NCI-H2081 (cell line): ENCODE measurements at places on chromosomes 6 and 20.
A peak's percentile ranks its signal among the peaks of the same experiment; 100 is the strongest.

DNA sequence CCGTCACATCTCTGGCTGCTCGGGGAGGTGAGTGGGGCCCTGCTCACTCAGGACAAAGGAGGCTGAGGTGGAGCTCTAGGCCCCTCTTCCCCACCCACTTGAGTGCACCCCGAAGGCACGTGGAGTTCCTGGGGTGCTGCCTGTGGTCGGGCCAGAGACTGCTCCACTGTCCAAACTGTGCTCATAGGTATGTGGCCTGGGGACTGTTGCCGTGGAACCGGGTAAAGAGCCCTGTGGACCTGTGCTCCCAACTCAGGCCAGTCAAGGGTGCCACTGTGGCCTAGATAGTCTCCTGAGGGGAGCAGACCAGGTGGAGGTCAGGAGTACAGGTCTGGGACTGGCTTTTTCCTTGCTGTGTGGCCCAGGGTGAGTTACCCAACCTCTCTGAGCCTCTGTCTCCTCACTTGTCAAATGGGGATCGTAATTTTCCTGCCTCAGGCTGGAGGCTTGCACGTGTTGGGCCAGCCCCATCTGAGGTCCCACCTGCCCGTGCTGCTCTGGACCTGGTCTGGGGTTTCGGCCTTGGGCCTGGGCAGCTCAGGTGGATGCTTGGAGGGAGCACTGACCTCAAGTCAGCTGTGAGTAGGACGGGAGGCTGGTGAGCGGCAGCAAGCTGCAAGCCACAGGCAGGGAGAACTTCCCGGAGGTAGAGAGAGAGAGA lies 12.4 kb upstream of the NPBWR2 start:
- DNase-seq, result no peak

- no peak for DNase-seq
Measured at GRCh38 chr6:81331526-81331925, 421.0 kb downstream of the TENT5A start.

- no peak for DNase-seq
Measured at GRCh38 chr6:45563844-45564243, 186.1 kb upstream of the SUPT3H start.

DNA sequence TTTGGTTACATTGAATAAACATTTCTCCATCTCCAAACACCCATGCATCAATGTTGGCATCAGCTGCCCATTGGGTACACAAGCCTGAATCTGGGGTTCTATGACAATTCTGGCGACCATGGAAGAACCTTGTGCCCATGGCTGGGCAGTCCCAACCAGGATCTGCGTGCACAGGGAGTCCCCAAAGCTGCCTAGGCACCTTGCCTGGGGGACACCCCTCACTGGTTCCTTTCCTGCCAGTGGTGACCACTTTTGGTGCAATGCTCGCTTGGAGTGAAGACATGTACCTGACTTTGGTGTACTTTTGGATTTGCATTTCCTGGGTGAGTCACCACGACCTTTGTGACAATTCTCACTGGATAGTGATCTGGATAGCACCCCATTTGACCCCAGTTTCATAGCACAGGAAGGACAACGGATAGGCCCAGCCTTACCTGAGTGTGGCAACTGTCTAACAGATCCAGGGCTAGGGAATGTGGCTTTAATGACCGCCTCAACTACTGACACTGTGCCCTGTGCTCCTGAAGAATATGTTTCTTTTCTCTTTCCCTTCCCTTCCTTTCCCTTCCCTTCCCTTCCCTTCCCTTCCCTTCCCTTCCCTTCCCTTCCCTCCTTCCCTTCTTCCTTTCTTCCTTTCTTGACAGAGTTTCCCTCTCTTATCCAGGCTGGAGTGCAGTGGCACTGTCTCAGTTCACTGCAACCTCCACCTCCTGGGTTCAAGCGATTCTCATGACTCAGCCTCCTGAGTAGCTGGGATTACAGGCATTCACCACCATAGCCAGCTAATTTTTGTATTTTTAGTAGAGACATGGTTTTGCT lies 7.1 kb downstream of the SPINT3 start:
- DNase-seq, result no peak

DNA sequence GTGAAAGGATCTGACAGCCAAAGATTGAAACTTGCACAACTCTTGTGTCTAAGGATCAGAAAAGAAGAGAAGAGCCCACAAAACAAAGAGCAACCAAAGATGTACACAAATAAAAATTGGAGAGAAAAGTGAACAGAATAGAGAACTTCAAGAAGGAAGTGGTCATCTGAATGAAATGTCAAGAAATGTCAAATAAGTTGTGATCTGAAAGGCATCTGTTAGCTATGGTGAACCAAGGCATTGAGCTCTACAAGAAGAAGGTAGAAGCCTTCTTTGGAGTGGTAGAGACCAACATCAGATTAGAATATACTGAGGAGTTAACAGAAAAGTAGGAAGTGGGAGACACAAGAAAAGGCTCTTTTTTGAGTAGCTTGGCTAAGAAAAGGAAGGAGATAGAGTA lies 28.5 kb downstream of the IL17F start:
- DNase-seq, result no peak

DNA sequence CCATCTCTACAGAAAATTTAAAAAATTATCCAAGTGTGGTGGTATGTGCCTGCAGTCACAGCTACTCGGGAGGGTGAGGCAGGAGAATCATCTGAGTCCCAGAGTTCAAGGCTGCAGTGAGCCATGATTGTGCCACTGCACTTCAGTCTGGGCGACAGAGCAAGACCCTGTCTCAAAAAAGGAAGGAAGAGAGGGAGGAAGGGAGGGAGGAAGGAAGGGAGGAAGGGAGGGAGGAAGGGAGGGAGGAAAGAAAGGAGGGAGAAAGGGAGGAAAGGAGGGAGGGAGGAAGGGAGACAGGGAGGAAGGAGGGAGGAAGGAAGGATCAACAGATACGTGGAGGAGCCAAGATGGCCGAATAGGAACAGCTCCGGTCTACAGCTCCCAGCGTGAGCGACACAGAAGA lies 90.1 kb downstream of the ZNF217 start:
- no peak for DNase-seq

DNA sequence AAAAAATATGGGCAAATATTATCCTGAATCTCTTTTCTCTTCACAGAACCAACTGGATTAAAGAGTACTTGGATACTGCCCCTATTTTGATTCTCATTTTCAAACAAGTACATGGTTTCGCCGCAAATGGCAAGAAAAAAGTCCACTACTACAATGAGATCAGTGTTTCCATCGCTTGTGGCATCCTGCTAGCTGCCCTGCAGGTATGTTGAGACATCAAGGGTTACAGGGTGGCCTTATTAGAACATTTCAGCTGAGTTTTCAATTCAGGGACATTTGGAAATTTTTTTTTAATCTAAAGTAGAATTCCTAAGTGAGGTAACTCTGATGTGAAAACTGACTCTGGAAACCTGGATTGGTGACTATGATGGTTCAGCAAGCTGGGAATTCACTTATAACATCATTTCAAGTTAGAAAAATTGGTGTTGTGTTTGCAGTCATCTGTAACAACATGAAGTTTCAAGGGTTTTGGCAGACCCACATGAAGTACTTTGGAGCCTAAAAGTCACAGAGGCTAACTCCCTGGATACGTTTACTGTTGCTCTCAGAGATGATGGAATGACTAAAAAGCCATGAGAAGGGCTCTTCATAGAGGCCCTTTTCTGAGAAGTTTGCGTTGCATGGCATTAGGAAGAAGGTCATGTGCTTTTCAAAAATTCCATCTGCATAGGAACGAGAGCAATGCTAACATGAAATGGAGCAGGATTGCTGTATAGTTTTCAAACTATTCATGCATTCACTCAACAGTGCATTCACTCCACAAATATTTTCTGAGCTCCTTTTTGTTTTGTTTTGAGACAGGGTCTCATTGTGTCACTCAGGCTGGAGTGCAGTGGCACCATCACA lies 25.5 kb downstream of the IYD start:
- DNase-seq, result no peak

DNA sequence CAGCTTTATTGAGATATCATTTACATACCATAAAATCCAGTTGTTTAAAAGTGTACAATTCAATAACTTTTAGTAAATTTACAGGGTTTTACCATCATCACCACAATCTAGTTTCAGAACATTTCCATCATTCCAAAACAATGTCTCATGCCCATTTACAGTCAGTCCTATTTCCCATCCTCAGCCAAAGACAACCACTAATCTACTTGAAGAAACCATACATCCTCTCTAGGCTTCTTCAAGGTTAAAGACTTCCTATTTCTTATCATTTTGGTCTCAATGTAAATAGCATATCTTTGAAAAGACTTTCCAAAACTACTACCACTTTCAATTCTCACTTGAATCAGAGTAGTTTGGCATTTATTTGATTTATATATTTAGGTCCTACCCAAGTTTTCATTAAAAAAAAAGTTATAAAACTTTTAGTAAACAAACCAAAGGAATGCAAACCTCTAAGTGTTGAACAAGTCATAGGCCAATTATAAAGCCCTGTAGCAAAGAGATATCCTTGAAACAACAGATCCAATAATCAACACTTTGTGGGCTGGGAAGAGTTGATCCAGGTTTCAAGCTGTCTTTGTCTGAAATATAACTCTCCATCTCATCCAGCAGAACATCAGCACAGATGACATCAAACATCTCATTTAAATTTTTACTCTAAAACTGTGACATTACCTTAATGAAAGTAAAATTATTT lies 211.3 kb upstream of the RUNX2 start:
- DNase-seq, result no peak

GRCh38 chr20:32541323-32542258 lies 43.5 kb downstream of the NOL4L start:
- DNase-seq, result peak; percentile 23

GRCh38 chr20:24862606-24863005 lies 86.5 kb upstream of the CST7 start:
- DNase-seq, result no peak

DNA sequence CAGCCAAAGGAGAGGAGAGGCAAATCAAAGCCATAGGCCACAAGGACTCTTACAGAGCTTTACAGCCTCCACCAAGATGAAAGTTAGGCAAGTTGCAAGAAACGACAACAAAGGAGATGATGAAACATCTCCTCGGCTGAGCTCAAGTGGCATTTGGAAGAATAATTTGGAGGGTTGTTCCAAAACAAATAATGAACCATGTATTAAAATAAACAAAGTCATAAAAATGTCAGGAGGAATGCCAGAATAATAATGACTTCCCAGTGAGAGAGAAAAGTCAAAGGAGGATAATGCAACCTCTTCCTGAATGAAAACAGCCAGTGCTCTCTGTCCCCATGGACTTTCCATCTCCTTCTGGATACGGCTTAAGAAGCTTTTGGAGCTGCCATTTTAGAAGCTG lies 371.4 kb upstream of the ID4 start:
- DNase-seq, result peak; percentile 25

DNA sequence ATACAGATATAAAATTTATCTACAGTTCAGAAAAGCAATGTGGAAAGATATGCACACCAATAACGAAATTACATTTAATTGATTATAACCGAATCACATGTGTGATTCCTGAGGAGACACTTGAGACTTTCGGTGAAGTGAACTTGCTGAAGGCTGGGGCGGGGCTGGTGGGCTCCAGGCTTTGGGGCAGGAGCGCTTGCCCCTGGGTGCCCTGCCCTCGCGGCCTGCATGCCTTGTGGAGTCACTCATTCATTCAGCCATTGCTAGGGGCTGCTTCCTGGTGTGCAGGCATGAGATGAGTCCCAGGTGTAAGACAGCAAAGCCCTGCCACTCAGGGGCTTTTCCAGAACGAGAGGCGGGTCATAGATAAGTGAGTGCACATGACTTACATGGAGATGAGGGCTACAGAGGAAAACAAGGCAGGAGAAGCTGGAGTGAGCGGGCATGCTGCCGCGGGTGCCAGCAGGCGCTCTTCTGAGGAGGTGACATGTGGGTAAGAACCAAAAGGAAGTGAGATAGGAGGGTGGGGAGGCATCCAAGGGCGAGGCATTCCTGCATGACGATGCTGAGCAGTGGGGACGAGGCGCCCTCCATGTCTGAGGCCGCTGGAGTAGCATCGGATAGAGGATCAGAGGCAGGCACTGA lies 88.7 kb downstream of the BMP7 start:
- no peak for DNase-seq

DNA sequence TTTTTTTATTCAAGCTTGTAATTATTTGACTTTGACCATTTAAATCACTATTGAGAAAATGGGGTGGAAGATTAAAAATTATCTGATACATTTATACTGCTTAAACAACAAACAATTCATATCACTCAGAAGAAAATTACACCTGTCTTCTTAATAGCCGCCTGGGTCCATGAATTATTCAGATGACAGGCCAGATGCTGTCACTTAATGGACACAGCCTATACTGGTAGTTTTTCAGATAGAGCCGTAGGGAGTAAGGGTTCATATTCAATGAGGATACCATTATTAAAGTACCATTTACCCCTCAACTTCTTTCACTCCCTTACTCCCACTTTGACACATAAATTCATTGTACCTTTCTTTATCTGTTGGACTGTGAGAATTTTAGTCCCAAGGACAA lies 1193.4 kb upstream of the MAP3K7 start:
- peak; percentile 5 for DNase-seq

DNA sequence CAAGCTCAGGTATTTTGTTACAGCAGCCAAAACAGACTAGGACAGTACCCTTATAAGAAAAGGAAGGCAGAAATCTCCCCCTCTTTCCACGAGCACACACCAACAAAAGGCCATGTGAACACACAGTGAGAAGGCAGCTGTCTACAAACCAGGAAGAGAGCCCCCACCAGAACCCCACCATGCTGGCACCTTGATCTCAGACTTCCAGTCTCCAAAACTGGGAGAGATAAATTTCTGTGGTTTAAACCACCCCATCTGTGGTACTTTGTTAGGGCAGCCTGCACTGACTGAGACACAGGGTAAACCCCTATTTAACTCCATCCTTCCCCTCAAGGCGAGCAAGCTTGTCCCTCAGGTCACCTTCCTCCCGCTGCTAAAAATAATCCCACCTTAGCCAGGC lies 475.8 kb upstream of the JARID2 start:
- no peak for DNase-seq

GRCh38 chr20:62203378-62204030 lies 16.6 kb downstream of the HRH3 start:
- DNase-seq, result peak; percentile 27

DNA sequence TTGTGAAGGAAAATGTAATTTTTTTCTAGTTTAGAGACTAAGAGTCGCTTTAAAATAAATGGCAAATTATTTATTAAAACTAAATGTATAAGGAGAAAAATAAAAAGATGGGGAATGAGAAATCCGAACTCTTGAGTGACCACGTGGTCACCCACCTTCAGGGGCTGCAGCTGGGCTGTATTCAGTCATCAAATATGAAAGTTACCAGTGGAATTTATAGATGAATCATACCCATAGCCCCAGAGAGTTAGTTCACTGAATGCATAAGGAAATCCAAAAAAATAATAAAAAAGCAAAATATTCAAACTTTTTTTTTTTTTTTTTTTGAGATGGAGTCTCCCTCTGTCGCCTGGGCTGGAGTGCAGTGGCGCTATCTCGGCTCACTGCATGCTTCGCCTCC lies 947.7 kb upstream of the ADGRB3 start:
- DNase-seq, result no peak

DNA sequence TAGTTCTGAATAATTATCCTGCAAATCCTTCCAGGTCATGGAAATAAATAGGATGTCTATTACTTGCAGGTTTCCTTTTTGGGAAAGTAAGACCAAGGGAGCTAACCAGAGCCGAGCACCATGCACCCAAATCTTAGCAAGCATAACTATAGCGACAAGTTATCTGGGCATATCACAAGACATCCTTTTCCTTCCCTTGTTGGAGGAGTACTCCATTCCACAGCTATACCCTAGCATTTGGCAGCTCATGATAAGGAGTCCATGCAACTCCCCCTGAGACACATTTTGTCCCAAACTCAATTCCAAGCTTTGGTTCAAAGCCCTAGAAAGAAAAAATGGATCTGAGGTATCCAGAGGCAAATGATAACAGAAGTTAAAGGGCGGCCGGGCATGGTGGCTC lies 16.5 kb upstream of the ASCC3 start:
- DNase-seq, result no peak

GRCh38 chr20:62618611-62619529 lies 23.4 kb upstream of the SLCO4A1 start:
- DNase-seq, result no peak
